ENCODE measurements at places on chromosomes 4 and X.

- peaks cover 29% of the 10 kb centered on the region for H3K27me3 ChIP-seq
- H3K4me1 ChIP-seq: no peaks in the 10 kb centered on the region
- no peak within 1 kb of the TSS for H3K4me3 ChIP-seq
- H3K27ac ChIP-seq: no peak within 1 kb of the TSS
- no peak for DNase-seq
- no peaks in the 10 kb centered on the region for H3K36me3 ChIP-seq
These were observed at the start of gene SPP1 for GRCh38 chr4:87975466-87975865. SPP1 (plus strand) TSS chr4:87975714; CDS start chr4:87976896, 1,182 bp downstream.

GRCh38 chr4:112523764-112524505 lies 8.0 kb upstream of the NEUROG2 start:
- H3K27ac ChIP-seq: no peak overlapping the region
- peak; percentile 61 for DNase-seq
- no peaks in the 10 kb centered on the region for H3K4me1 ChIP-seq
- peak overlapping the region; percentile 13 for H3K4me3 ChIP-seq
- no peaks in the 10 kb centered on the region for H3K36me3 ChIP-seq

- no peaks in the 10 kb centered on the region for H3K4me1 ChIP-seq
- H3K27me3 ChIP-seq: no peaks in the 10 kb centered on the region
- no peak for DNase-seq
- no peak overlapping the region for H3K27ac ChIP-seq
These were observed 240.7 kb upstream of the TRAM1L1 start for GRCh38 chr4:117326091-117326490.

GRCh38 chr4:4663028-4663427 lies 121.2 kb upstream of the STX18 start:
- no peak overlapping the region for H3K27ac ChIP-seq
- DNase-seq: no peak
- no peaks in the 10 kb centered on the region for H3K27me3 ChIP-seq
- H3K4me1 ChIP-seq: no peaks in the 10 kb centered on the region
- no peaks in the 10 kb centered on the region for H3K36me3 ChIP-seq

DNA sequence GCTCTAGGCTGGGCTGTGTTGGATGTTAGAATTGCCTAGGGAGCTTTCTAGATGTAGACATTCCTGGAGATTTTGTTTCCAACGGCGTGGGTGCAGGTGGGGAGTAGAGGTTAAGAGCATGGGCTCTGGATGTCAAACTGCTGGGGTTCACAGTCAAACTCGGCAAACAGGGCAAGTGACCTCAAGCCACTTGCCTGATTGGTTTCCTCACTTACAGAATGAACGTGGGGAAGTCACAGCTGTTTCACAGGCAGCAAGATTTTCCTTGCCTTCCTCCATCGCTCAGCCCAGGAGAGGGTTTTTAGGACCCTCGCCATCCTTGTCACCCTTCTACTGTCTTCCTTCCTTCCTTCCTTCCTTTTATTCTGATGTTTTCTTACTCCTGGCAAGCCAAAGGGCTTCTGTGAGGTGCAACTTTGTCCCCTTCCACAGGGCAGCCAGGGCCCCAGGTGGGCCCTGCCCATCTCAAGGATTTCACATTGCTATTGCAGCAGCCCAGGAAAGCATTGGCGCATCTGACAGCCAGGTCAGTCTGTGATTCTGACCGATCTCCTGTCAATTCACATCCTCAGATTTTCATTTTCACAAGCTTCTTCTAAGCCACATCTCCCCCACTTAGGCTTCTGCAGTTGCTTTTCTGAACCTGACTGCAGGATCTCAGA lies 7.0 kb downstream of the RTL5 start:
- H3K27me3 ChIP-seq: no peaks in the 10 kb centered on the region
- peaks cover 23% of the 10 kb centered on the region for H3K4me1 ChIP-seq
- no peak overlapping the region for H3K27ac ChIP-seq
- H3K4me3 ChIP-seq: no peak overlapping the region
- no peak for DNase-seq

DNA sequence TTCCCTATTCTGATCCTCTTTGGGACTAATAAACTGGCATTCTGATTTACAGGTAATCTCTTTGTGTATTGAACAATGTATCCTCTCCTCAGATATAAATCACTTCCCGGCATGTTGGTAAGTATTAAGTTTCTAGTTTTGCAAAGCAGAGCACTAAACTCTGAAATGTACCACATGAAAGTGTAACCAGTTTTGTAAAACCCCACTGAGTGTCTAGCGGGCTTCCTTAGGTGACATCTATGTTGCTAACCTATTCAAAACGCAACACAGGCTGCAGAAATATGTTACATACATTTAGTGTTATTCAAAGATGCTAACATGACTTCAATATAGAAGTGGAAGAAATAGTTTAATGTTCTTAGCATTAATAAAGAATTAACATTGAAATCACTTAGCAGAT lies 25.2 kb downstream of the DNAJB14 start:
- H3K4me3 ChIP-seq: no peak overlapping the region
- H3K36me3 ChIP-seq: peaks cover 16% of the 10 kb centered on the region
- peaks cover 8% of the 10 kb centered on the region for H3K4me1 ChIP-seq
- no peak overlapping the region for H3K27ac ChIP-seq
- DNase-seq: no peak

DNA sequence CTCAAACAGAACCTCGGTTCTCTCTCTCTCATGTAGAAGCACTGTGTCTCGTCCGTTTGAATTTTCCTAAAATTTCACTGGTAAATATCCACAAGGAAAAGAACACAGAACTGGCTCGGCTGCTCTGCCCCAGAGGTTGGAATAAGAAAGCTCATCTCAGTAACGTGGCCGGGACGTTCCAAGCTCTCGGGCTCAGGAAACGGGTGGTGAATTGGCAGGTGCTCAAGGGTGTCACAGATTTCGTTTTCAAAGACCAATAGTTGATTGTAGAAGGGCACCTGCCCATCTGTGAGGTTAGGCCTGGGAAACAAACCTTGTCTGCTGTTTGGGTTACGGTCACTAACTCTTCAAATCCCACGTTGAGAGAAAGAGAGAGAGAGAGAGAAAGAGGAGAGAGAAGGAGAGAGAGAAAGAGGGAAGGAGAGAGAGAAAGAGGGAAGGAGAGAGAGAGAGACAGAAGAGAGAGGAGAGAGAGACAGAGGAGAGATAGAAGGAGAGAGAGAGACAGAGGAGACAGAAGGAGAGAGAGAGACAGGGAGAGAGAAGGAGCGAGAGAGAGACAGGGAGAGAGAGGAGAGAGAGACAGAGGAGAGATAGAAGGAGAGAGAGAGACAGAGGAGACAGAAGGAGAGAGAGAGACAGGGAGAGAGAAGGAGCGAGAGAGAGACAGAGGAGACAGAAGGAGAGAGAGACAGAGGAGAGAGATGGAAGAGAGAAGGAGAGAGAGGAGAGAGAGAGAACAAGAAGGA lies 106.6 kb downstream of the CRLF2 start:
- no peak overlapping the region for H3K4me3 ChIP-seq
- no peaks in the 10 kb centered on the region for H3K36me3 ChIP-seq
- no peak overlapping the region for H3K27ac ChIP-seq
- no peaks in the 10 kb centered on the region for H3K4me1 ChIP-seq
- DNase-seq: no peak

DNA sequence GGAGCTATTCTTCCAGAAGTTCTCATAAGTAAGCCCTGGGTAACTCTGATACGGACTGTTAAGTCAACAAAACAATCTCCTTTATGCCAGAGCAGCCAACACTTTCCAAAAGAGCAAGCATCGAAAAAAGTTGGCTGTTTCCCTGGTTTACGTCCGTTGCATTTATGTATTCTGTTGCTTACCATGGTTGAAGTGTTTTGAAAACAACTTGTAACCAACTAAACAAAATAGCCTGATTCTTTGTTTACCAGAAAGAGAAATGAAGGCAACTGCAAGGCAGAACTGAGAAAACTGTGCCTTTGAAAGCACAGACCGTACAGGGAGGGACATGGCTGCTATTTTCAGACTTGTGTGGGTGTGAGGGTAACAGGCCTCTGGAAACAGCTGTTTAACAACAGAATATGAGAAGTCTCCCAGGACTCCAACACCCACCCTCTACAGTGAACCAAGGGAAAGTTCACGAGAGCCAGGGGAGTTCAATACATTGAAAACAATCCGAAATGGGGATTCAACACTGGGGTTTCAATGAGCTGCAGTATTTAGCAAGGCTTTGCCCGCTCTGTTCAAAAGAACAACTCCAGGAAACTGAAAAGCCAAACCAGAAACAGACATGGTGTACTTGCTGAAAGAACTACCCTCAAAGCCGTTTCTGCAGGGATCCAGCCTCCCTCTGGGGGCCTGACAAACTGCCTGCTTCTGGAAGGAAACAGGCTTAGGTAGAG lies 95.8 kb upstream of the EGFL6 start:
- no peaks in the 10 kb centered on the region for H3K4me1 ChIP-seq
- no peak overlapping the region for H3K27ac ChIP-seq
- DNase-seq: no peak

DNA sequence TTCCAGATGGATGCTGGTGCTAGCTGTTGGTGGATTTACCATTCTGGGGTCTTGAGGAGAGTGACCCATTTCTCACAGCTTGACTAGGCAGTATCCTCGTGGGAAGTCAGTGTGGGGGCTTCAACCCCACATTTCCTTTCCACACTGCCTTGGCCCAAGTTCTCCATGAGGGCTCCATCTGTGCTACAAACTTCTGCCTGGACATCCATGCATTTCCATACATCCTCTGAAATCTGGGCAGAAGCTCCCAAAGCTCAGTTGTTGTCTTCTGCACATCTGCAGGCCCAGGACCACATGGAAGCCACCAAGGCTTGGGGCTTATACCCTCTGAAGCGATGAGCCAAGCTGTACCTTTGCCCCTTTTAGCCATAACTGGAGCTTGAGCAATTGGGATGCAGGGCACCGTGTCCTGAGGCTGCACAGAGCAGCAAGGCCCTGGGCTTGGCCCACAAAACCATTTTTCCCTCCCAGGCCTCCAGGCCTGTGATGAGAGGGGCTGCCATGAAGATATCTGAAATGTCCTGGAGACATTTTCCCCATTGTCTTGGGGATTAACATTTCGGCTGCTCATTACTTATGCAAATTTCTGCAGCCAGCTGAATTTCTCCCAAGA lies 248.7 kb upstream of the ANKRD50 start:
- H3K27ac ChIP-seq: no peak overlapping the region
- H3K36me3 ChIP-seq: no peaks in the 10 kb centered on the region
- H3K4me1 ChIP-seq: no peaks in the 10 kb centered on the region
- DNase-seq: no peak
- H3K4me3 ChIP-seq: no peak overlapping the region

DNA sequence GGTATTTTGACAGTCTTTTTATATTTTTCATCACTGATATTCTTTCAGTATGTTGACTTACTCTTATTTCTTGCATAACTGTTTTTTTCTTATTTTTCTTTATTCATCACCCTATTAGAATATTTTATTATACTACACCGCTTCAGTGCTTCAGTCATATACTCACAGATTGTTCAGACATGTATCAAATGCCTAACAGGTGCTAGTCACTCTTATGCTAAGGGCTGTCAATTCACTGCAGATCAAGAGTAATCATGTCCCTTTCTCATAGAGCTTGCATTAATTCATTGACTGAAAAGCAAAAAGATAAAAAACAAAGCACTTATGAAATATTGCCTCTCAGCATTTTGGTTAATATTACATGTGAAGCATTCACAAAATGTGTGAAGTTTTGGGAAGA lies 1435.6 kb downstream of the STIM2 start:
- no peaks in the 10 kb centered on the region for H3K4me1 ChIP-seq
- no peaks in the 10 kb centered on the region for H3K36me3 ChIP-seq
- DNase-seq: no peak
- no peak overlapping the region for H3K4me3 ChIP-seq

DNA sequence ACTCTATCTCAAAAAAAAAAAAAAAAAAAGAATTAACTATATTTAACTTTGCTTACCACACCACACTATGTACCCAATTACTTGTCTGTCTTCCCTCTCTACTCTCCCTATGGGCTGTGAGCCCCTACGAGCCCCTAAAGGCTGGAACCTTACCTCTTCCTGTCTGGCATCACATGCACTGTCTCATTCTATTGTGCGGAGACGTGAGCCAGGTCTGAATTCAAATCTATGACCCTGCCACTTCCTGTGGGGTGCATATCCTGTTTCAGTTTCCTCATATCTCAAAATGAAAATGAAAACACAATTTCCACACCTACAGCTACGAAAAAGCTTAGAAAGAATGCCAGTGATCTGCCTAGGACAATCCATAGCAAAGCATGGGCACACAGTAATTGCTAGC lies 42.9 kb upstream of the HS3ST1 start:
- H3K4me1 ChIP-seq: no peaks in the 10 kb centered on the region
- no peaks in the 10 kb centered on the region for H3K27me3 ChIP-seq
- no peaks in the 10 kb centered on the region for H3K36me3 ChIP-seq
- H3K4me3 ChIP-seq: no peak overlapping the region

DNA sequence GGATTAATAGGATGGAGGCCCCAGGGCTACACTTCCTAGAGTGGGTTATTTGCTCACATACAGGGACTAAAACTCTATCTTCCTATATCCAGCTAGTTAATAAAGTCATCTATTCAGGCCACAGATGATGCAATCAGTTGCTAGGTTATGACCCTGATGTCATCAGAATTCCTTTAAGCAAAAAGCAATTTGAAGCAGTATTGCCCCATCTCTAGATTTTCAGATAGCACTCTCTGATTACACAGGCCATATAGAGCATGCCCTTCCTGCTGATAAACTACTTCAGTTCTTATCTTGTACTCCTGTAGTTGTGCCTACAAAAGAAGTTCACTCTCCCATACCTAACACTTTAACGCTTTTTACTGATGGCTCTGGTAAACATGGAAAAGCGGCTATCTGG lies 84.8 kb downstream of the TMEM144 start:
- no peaks in the 10 kb centered on the region for H3K36me3 ChIP-seq
- peak; percentile 26 for DNase-seq
- H3K27me3 ChIP-seq: no peaks in the 10 kb centered on the region
- no peak overlapping the region for H3K4me3 ChIP-seq

- no peaks in the 10 kb centered on the region for H3K36me3 ChIP-seq
- no peak for DNase-seq
- no peak overlapping the region for H3K4me3 ChIP-seq
- H3K4me1 ChIP-seq: no peaks in the 10 kb centered on the region
- H3K27ac ChIP-seq: no peak overlapping the region
These were observed 163.2 kb upstream of the FAM9B start for GRCh38 chrX:9196961-9197640.

- H3K27me3 ChIP-seq: no peaks in the 10 kb centered on the region
- H3K27ac ChIP-seq: no peak overlapping the region
These were observed 134.0 kb downstream of the MGST2 start for GRCh38 chr4:139799615-139800014.

- H3K27ac ChIP-seq: no peak overlapping the region
- no peak for DNase-seq
These were observed 151.9 kb upstream of the RPS6KA3 start for GRCh38 chrX:20418379-20419150.
